ENCODE measurements at places on chromosomes 1 and 21. TPM values are rescaled to one million over a fixed set of nuclear protein-coding genes. Genes with fewer than 3 reads are reported as not detected.

Gene FAAH
- 6.2 TPM for total RNA-seq

Gene TFAP2E
- 0.58 TPM for total RNA-seq

Gene C1orf94
- not detected for total RNA-seq

Gene CDK11A
- 66.4 TPM for total RNA-seq

Gene RPS27
- total RNA-seq: 3,937 TPM

Gene HSD3B1
- not detected for total RNA-seq

Gene ADGRL4
- total RNA-seq: not detected

Gene ATF6
- 19.3 TPM for total RNA-seq

Gene AK4
- total RNA-seq: 60.2 TPM

Gene KRTAP19-3
- not detected for total RNA-seq

Gene C1orf53
- total RNA-seq: not detected

Gene FAM72D
- 8.2 TPM for total RNA-seq

Gene C1orf210
- total RNA-seq: not detected

Data from activated naive CD4-positive, alpha-beta T cell treated with anti-CD3 and anti-CD28 coated beads, Interleukin-2, amount 10 ng/mL, durations not matched to agents 5 hours and 36 hours (primary cell).